IPS-NIHi11 (cell line): ENCODE measurements at places on chromosomes 7 and 10.

DNA sequence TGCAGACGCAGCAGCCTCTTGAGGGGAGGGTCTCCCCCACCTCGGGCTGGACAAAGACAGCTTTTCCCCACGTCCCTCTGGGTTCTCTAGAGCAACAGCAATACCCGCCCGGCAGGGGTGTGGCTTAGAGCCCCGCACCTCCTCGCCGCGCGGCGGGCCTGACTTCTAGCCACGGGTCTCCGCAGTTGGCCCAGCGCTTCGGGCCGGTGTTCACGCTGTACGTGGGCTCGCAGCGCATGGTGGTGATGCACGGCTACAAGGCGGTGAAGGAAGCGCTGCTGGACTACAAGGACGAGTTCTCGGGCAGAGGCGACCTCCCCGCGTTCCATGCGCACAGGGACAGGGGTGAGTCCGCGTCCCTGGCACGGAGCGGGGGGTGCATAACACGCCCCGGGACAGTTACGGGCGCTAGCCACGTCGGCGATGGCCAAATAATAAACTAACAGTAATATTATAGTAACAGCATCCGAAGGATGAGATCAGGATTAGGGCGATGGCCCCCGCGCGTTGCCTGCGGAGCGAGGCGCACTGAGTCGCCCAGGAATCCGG, 1.2 kb downstream of the CYP2E1 start:
- DNase-seq: no peak

GRCh38 chr7:74476626-74477025, 22.9 kb downstream of the GTF2IRD1 start:
- no peak for DNase-seq

GRCh38 chr7:151735851-151736402, 141.0 kb downstream of the PRKAG2 start:
- DNase-seq: peak; percentile 67

- DNase-seq: no peak
Observed at GRCh38 chr7:71264005-71264404, 132.1 kb downstream of the GALNT17 start.

DNA sequence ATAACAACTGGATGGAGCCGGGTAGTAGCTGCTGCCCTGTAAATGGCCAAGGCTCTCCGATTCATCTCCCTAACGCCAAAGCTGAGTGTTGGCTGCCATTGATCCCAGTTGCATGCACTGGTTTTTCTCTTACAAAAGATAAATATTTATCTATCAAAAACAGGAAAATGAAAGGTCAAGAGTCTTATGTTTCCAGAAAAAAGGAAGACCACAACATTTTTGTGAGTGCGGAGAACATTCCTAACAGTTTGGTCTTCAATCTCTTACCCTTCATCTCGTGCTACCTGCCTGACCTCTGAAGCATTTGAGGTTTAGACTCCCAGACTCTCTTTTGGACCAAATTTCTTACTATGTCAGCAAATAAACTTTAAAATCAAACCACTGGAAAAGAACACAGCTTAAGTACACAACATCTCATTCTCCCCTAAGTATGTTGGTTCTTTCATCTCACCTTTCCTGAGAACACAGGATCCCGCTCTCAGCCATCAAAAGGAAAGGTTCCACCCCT, 61.6 kb downstream of the SORBS1 start:
- DNase-seq: no peak

- DNase-seq: no peak
Observed at GRCh38 chr10:86281396-86281795, 85.2 kb downstream of the GRID1 start.

- no peak for DNase-seq
Observed at GRCh38 chr7:97008275-97008917, 3.0 kb downstream of the DLX6 start.

DNA sequence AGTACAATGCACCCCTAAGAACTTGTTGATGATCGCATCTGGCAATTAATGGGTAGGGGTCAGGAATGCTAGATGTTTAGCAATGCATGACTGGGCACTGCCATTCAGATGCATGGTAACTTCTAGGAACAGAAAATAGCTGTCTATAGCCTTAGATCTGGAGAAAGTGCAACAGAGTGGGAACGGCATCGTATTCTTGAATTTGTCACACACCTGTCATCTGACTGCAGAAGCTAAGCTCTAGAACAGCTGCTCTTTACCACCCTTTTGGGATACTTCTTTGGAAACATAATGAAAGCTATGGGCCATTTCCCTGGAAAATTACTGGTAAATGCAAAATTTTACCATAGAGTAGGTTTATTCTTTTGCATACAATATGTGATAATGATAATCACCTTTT, 118.1 kb downstream of the SLC25A13 start:
- no peak for DNase-seq

- no peak for DNase-seq
Observed at GRCh38 chr7:150322114-150322832, 882 bp upstream of the LRRC61 start.

- DNase-seq: no peak
Observed at GRCh38 chr7:114478384-114478783, 63.8 kb downstream of the FOXP2 start.

- DNase-seq: no peak
Observed at GRCh38 chr10:21159669-21160068, 262.6 kb upstream of the NEBL start.

GRCh38 chr7:95691464-95691863, 80.9 kb upstream of the DYNC1I1 start:
- DNase-seq: no peak

GRCh38 chr10:113965683-113966082, 78.0 kb upstream of the ADRB1 start:
- DNase-seq: no peak

- no peak for DNase-seq
Observed at GRCh38 chr10:18976696-18977251, 71.8 kb upstream of the MALRD1 start.

DNA sequence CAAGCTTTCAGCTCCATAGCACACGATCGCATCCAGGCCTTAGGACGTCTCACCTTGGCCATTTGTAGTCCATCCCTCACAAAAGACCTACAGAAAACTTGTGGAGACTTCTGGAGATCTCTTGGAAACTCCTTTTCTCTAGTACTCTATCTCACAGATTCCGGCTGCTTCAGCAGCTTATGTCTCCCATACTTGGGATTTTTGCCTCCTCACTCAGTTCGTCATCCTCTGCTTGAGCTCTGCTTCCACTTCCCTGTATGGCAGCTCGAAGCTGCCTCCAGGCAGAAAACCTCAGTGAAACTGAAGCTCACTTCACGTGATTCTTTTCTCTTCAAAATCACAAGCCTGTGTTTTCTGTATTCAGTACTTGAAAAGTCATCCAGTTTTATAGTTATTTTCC, 178.7 kb upstream of the GDF10 start:
- no peak for DNase-seq

- peak; percentile 77 for DNase-seq
Observed at GRCh38 chr10:126905776-126906703, 812 bp downstream of the DOCK1 start.

GRCh38 chr7:143407287-143408251, 1.1 kb downstream of the EPHA1 start:
- DNase-seq: no peak

DNA sequence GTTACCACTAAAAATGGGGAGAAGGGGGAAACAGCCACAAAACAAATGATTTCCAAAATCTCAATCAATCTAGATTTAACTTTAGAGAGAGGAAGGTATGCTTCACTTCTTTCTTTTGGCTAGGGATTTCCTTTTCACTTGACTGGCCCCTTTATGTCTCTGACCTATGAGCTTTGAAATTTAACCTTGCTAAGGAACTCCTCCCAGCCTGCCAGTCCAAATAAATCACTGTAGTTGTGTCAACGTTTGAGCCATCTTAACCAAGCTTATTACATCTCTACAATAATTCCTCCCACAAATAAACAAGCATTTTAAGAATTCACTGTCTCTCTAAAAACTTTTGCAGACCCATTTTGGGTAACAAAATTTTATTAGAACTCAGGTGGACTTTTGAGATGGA, 315.5 kb upstream of the CELF2 start:
- DNase-seq: no peak

DNA sequence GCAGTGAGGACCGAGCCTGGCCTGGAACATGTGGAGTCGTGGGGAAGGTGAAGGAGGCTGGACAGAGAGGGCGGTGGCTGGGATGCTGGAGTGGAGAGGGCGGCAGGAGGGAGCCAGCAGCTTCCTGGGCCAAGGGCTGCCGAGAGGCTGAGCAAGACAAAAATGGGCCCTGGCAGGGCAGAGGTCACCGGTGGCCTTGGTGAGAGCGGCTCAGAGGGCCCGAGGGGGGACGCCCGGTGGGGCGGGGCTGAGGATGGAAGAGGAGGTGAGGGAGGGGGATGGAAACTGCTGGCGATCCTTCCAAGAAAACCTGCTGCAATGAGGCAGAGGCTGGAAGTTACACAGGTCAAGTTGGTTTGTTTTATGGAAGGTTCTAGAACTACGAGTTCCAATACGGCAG, 69.5 kb downstream of the ELFN1 start:
- peak; percentile 17 for DNase-seq

DNA sequence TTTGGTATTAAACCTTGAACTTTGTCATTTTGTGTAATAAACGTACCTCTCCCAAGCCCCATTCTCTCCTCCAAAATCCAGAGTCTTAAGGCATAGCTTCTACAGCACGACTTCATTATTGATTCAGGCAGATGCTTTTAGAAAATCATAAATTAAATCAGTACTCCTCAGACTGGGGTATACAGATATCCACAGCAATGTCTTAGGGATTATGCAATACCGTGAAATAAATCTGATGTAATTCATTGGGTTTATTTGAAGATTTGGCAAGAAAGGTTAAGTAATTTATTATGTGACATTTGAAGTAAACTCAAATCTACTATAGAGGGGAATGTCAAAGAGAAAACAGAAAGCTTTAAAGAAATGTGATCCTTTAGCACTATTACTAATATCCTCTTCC, 246.1 kb upstream of the PLXDC2 start:
- no peak for DNase-seq

- no peak for DNase-seq
Observed at GRCh38 chr10:43068471-43069210, 8.2 kb upstream of the RET start.

DNA sequence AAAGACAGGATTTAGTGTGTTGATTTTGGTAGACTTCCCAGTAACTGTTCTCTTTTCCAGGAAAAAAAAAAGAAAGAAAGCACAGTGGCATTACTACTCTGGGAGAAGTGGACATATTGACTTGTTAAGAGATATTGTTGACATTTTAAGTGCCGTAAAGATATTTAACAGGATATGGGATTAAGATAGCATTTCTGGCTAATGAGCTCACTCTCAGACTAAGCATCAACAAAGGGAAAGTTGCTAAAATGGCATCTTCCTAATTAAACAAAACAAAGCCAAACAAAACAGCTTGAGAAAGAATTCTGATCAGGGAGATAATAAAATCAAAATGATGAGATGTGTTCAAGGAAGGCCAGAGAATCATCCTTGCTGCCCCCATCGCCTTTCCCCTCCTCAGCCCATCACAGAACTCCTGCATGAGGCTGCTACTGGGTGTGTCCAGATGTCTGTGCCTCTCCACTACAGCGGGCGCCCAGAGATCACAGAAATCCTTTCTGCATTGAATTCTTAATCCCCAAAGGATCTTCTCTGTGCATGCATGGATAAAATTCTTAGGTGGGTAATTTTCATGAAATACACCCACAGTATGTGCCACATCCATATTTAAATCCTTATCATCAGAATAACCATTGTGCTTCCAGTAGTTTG, 270.5 kb downstream of the POU6F2 start:
- DNase-seq: no peak

- DNase-seq: peak; percentile 54
Observed at GRCh38 chr10:23293145-23293724, 51.4 kb downstream of the C10orf67 start.

GRCh38 chr7:35556515-35557471, 138.1 kb downstream of the HERPUD2 start:
- no peak for DNase-seq

- DNase-seq: no peak
Observed at GRCh38 chr10:77400033-77400432, 237.6 kb downstream of the KCNMA1 start.

- no peak for DNase-seq
Observed at GRCh38 chr7:117470777-117471176, 9.0 kb upstream of the CFTR start.

DNA sequence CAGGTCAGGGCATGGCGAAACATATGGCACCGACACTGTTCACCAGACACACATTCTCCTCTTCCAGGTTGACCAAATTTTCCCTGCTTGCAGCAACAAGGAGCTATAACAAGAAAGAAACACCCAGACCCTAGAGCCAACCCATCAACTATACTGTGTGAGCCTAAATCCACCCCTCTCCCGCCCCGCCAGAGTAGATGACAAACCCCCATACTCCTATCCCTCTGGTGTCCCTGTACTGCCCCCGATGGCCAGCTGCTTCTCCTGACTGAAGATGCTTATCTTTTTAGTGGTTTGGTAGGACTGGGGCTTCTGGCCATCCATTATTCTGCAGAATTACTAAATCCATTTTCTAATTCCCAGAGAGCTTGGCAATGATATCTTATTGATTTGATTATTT, 70.1 kb upstream of the EEPD1 start:
- DNase-seq: peak; percentile 67

DNA sequence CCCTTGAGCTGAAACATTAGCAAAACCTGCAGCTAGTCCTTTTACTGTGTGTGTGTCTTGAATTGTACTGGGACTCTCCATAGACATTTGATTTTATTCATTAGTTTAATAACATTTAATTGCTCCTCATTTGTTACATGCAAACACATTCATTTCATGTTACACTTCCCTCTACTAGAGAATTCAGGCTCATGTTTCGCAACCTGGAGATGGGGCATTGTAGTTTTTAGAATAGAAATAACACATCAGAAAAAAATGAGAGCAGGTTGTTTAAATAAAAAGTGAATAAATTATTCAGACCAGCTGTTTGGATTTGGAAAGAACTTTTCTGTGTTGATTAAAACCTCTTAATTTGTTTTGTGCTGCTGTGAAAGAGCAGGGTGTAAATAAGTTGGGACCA, 243.9 kb downstream of the ETV1 start:
- DNase-seq: no peak

- DNase-seq: peak; percentile 12
Observed at GRCh38 chr10:87925570-87925969, 62.1 kb downstream of the PTEN start.

- no peak for DNase-seq
Observed at GRCh38 chr10:119177708-119178371, 772 bp downstream of the PRDX3 start.

DNA sequence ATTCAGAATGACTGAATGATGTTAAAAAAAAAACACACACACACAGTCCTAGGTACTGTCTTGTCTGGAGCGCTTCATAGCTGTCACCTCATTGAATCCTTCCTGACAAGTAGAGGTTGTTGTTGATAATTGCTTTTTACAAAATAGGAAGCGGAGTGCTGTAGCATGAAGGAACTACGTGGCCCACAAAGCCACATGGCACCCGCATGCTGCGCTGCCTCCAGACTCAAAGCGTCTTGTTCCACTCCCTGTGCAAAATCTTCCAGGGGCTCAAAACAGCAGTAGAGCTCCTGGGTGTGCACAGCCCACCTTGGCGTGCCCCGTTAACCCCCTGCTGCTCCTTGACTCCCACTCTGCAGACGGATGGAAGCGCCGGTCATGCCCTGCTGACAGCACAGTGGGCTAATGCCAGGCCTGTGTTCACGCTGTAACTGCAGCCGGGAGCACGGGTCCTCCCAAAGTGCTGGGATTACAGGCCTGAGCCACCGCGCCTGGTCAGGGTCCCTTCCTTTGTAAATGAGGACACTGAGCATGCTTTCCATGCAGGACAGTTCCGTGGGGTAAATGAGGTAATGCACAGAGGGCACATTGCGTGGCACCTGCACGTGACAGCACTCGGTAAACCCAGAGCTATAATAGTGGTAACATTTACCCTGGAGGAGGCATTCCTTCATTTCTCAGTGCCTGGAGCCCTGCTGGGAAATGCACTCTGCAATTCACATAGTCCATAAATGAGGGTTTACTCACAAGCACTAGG, 91.1 kb upstream of the GNA12 start:
- no peak for DNase-seq
